ENCODE measurements at places on chromosomes 6 and 20.

- DNase-seq: no peak
Observed at GRCh38 chr6:124007266-124007665, 203.6 kb downstream of the NKAIN2 start.

DNA sequence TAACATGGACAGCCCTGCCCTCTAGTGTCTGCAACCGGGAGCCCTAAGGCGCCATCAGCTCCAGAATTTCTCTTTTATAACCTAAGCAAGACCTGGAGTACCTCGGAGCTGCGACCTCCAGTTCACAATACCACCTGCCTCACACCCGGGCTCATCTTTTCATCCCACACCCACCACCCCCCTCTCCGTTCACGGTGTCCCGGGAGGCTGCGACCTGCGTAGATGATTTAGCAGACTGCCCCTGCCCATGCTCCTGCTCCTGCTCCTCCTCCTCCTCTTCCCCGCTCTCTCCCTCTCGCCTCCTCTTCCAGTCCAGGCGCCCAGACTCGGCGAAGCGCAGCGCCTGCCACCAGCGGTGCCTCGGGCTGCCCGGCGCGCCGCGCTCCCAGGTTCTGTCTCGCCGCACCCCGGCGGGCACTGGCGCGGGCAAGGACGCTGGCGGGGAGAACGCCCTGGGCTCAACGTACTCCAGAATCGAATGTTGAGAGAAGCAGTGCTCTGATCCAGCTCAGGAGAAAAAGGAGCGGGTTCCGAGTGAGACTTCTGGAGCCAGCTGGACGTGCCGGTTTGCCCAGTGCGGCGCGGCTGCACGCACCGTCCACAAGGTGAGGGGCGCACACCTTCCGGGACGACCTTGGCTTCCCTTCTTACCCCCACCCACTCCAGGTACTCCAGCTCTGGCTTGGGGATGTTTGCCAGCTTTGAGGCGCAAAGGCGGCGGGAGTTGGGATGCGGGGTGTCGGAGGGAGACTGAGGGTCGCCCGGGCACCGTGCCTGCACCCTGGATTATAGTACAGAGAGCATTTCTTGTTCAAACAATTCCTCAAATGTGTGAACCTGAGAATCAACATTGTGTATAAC, at the start of gene HTR1E:
TSS of gene HTR1E (plus strand) at position 310 of the 861 bp plus-strand sequence. CDS start 77,807 bp downstream, outside the sequence.
- DNase-seq: peak; percentile 46

GRCh38 chr20:58109126-58109880, 119.2 kb downstream of the ANKRD60 start:
- no peak for DNase-seq

DNA sequence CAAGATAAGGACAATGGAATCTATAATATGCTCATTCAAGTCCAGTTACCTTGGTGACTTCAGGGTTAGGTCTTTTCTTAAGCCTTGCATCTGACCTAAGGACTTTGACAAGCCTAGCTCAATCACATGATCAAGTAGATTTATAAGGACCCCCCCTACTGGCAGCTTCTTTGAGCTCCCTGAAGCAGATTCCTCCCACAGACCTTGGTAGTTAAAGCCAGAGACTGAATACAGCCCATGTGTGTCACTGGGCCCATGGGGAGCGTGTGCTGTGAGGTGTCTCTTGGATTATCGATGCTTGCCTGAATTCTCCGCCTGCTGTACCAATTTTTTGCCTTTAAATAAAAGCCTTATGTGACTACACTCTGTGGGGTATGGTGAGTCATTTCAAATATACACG, 372.7 kb upstream of the RGS17 start:
- DNase-seq: no peak

DNA sequence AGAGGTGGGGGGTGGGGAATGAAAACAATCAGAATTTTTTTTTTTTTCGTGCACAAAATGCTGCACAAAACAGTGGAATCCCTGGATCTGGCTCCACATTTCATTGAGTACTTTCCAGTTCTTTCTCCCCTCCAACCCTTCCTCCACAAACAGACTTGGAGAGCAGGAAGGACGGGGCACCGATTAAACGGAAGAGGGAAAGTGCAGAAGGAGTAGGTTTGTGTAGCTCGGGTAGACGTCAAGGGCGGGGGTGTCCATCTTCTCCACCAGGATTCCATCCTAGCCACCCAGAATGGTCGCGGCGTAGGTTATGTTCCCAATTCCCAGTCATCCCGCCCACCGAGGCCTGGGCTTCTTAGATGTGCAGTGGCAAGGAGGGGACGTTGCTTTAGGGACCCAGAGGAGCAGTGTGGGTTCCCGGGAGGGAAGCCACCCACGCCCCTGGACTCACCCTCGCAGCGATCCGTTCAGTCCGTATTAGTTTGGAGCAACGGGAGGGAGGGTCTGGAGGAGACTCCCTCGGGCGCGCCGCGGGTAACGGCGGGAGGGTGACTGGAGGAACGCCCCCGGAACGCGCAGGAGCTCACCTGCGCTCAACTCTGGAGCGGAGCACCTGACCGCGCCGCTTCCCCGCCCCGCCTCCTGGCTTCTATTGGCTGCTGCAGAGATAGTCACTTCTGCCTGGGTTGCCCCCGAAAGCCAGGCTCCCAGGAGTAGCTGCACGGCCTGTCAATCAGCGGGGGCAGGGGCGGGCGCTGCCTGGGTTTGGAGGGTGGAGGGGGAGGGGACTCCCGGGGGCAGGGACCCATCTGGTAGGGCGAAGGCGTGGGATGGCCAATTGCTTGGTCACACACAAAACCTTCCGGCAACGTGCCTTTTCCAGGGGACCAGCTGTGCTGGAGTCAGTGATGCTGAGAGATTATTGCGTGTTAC, at the start of gene ENPP5:
TSS of gene ENPP5 (minus strand) at position 624 of the 933 bp plus-strand sequence. CDS start 2,718 bp downstream, outside the sequence.
- peak; percentile 88 for DNase-seq

GRCh38 chr6:5142915-5143314, 57.8 kb downstream of the PPP1R3G start:
- DNase-seq: no peak

- DNase-seq: no peak
Observed at GRCh38 chr6:159395609-159396008, 226.4 kb downstream of the FNDC1 start.

DNA sequence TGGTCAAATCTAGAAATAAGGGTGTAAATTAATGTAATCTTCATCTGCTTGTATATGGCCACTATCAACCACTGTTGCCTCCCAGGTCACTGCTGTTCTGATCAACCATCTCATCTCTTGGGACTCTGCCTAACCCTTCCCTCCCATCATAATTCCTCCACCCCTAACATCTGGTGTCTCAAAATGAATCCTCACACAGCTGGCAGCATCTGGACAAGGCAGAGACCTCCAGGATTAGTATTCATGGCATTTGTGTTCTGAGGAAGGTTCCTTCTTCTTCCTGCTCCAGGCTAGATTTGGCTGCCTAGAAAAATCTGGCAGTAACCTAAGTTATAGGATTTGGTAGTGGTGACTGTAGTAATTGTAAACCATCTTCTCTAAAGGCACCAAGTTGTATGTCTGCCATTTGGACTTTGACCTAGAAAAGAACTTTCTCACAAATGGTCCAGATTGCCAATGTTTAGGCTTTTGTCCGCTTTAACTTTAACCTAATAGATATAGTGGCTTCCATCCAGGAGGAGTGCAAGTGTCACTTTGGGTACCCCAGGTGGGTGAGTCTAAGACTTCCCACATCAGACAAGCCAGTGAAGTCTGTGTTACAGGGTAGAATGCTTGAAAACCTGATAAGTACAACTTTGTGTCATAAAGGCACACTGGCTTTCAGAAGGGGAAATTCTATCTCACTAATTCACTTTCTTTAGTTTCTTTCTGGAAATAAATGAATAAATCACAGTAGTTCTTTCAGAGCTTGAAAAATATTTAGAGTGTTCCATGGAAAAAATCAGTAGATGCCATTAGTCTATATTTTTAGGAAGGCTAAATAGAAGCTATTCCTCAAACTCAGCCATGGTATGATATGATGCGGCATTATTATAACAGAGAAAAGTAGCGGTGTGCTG, 3.0 kb upstream of the PHACTR2 start:
- DNase-seq: no peak

DNA sequence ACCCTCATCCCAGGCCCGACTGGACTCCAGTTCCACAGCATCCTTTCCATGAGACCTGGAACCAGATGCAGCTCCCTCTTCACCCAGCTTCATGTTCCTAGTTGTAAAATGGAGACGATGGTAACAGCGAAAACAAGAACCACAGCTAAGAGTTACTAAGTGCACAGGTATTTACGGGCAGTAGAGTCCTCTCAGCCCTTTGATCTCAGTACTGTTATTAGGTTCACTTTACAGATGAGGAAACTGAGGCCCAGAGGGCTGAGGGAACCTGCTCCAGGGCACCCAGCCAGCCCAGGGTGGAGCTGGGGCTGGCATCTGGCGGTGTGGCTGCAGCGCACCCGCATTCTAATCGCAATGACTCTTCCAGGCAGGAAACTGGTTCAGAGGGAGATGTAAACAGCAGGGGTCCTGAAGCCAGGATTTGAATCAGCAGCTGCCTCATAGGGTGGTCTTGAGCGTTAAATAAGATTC, 858 bp downstream of the BCAS1 start:
- DNase-seq: no peak

DNA sequence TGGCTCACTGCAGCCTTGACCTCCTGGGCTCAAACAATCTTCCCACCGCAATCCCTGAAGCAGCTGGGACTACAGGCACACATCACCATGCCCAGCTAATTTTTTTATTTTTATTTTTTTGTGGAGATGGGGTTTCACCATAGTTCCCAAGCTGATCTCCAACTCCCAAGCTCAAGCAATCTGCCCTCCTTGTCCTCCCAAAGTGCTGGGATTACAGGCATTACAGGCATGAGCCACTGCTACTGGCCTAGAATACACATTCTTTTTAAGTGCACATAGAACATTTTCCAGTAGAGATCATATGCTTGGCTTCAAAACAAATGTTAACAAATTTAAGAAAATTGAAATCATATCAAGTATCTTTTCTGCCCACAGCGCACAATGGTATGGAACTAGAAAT, 176.8 kb upstream of the MARCKS start:
- no peak for DNase-seq

DNA sequence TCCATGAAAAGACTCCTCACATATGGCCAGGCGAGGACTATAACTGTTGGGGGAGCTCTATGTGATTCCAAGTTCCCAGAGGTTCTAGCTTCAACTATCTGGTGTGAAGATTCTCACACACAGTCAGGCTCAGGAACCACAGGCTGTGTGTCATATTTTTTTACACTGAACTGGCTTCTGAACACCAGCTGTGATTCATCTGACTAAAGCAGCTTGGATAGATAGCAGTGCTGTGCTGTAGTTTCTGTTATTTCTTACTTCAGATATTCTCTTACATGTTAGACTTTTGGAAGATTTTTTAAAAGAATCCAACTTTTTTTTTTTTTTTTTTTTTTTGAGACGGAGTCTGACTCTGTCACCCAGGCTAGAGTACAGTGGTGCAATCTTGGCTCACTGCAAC, 140.7 kb upstream of the MCHR2 start:
- no peak for DNase-seq

GRCh38 chr20:25319241-25320034, 71.2 kb downstream of the ABHD12 start:
- peak; percentile 24 for DNase-seq

DNA sequence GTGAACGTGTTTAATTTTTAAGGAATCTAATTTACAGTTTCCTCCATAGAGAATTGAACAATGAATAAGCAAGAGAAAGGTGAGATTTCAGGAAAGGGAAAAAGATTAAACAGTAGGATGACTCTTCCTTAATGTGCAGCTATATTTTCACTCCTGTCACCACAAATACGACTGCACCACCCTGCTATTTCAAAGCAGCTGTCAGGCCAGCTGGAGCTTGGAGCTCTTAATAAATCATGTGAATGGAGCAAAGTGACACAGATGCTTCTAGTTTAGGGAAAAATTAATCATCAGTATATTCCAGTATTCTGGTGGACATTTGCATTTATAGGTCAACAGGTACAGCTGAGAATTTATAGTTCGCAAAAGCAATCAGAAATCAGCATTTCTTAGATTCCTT, 56.5 kb upstream of the PKIB start:
- DNase-seq: no peak

GRCh38 chr20:4869290-4870193, 131.8 kb downstream of the SLC23A2 start:
- no peak for DNase-seq

GRCh38 chr20:63652192-63652980, 838 bp downstream of the STMN3 start:
- DNase-seq: no peak

DNA sequence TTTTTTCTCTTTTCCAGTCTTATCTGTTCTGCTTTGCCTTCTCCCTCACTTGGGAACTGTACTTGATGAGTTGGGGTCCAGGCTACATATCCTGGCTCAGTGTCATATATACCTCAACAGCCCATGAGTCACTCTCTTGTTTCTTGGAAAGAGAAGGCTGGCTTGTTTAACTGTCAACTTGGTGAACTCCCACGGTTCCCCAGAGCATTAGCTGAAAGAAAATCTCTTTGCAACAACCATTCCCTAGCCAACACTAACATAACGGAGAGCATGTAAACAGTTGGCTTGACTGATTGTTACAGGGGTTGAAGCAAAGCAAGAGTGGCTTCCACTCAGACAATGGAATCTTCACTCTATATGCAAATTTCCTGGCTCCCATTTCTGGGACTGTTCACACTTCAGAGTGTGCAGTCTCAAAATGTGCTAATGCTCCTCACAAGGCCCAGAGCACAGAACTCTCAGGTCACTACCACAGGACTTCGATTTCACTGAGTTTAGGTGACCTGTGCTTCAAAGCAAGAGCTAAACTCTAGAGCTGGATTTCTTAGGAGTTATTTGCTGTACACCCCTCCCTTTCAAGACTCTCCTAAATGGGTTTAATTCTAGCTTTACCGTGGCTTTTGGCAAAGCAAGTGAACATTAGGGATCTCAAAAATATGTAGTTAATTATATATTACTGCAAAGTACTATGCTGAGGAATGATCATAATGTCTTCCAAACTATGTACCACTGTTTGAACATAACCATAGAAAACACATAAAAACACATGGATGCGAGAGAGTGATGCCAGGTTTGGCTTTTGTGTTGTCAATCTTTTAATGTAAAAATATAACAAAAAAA, 609.8 kb downstream of the RFPL4B start:
- DNase-seq: no peak

DNA sequence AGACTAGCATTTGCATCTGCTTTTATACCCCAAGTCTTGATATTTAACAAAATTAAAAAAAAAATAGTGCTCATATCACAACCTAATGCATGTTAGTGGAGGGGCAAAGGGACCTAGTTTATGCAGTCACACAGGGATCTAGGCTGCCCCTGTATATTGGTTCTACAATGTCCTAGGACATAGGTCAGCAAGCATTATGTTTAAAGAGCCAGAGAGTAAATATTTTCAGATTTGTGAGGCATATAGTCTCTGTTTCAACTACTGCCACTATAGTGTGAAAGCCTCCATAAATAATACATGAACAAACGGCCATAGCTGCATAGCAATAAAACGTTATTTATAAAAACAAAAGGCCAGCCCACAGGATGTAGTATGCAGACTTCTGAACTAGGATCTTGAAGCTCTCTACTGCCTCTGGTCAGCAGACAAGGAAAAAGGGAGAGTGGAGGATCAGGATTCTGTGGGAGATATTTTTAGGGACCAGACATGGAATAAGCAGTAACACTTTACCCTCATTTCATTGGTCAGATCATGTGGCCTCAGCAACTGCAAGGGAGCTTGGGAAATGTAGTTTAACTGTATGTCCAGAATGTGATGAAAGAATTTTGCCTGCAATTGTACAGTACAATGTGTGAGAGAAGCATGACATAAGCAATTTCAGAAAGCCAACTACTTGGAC, 414.2 kb upstream of the SPTLC3 start:
- DNase-seq: no peak

All from ureter (tissue), 1 donor.